NCI-H1417 (cell line): ENCODE measurements at places on chromosomes 3 and 15.
A peak's percentile ranks its signal among the peaks of the same experiment; 100 is the strongest.

- DNase-seq: no peak
Observed at GRCh38 chr3:73561494-73561893, 63.2 kb downstream of the PDZRN3 start.

- no peak for DNase-seq
Observed at GRCh38 chr3:52842424-52842823, 7.6 kb upstream of the MUSTN1 start.

- DNase-seq: peak; percentile 45
Observed at GRCh38 chr3:127970966-127971592, 56.0 kb downstream of the KBTBD12 start.

GRCh38 chr3:167723025-167723512 is 11.6 kb downstream of the PDCD10 start:
- no peak for DNase-seq

GRCh38 chr3:37904601-37905000 is 42.9 kb downstream of the CTDSPL start:
- DNase-seq: no peak

DNA sequence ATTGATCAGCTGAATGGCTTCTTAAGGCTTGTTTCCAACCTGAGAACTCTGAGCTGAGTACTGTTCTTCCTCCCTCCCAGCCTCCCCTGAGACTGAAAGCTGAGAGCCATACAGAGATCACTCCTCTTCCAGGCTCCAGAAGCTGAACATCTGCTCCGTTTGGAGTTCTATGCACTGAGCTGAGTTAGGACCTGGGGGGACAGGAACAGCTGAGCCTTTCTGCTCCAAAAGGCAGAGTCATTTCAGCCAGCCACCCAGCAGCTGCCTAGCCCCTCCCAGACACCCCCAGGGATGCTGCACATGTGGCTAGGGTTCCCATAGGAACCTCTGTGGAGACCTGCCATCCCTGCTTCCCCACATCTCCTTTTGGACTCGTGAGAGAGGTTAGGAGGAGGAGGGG is 64.2 kb upstream of the GLCE start:
- DNase-seq: peak; percentile 63

DNA sequence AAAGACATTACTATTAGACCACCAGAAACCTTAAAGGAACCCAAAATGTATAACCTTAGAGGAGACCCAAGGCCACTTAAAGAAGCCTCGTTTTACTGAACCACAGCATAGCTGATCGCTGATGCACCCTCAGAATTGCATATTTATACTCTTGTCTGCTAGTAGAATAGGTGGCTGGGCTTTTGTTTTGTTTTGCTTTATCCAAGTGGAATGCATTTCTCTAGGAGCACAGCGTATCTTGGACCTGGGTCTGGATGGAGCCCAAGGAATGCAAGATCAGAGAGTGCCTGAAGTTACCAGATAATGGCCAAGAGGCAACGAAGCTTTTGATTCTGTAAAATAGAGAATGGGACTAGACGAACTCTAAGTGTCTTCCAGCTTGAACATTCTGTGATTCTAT is 129.2 kb upstream of the COL8A1 start:
- no peak for DNase-seq

- no peak for DNase-seq
Observed at GRCh38 chr3:111781561-111782446, 77.3 kb upstream of the PHLDB2 start.

DNA sequence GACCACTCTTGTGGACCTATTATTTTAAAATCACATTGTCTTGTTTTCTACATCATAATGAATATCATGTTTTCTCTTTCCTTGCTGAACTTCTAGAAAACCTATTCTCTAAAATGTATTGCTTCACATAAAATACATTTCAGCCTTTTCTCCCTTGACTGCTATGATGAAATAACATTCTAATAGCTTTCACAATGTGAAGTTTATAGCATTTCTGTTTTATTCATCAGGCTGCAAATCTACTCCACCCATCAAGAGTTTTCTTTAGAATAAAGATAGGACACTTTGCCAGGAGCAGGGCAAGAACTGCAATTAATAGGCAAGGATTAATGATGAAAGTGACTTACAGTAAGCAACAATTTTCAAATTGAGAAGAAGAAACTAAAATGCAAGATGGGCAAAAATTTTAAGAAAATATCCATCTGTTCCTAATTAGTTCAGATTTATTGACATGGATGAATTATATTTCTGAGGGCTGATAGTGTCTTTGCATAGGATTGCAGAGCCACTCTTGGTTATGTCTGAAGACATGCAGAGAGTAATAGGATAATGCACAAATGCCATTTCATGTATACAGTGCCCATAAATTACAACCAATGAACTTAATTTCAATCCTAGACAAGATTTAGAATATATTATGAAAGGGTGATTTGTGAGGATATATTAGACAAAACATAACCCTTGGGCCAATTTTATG is 21.7 kb downstream of the LEKR1 start:
- DNase-seq: no peak

GRCh38 chr3:61538486-61538885 is 22.9 kb upstream of the PTPRG start:
- no peak for DNase-seq

DNA sequence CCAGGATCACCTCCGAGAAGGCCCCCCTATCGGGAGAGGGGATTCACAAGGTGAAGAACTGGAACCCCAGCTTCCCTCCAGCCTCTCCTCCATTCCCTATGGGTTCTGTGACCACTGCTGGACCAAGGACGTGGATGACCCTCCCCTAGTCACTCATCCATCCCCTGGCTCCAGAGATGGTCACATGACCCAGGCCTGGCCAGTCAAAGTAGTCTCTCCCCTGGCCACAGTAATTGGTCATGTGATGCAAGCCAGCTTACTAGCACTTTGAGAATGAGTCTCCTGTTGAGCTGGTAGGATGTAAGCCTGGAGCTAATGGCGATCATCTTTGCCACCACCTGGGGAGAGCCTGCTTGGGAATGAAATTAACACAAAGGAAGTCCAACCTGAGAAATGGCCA is 3.9 kb downstream of the CAMK1 start:
- DNase-seq: no peak

GRCh38 chr3:52072020-52072419 is 15.6 kb upstream of the DUSP7 start:
- DNase-seq: no peak

DNA sequence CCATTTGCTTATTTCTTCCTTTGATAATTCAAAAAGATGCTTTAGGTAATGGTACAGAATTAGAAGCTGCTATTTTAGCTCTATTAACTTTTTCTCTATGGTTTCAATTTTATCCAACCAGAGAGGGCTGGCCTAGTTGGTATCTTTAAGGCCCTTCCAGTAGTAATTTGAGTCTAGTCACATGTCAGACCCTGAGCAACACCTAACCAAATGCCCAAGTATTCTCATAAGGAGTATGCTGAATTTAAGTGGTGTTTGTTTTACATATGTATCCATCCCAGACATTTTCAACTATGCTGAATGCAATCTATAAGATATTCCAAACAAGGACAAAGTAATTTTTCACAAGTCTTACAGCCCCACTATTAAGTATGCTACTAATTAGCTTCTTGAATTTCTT is 9.6 kb downstream of the DNAJC19 start:
- no peak for DNase-seq

- DNase-seq: no peak
Observed at GRCh38 chr3:129736070-129736469, 129.6 kb upstream of the PLXND1 start.

- DNase-seq: no peak
Observed at GRCh38 chr3:156465194-156465593, 89.7 kb downstream of the SSR3 start.

DNA sequence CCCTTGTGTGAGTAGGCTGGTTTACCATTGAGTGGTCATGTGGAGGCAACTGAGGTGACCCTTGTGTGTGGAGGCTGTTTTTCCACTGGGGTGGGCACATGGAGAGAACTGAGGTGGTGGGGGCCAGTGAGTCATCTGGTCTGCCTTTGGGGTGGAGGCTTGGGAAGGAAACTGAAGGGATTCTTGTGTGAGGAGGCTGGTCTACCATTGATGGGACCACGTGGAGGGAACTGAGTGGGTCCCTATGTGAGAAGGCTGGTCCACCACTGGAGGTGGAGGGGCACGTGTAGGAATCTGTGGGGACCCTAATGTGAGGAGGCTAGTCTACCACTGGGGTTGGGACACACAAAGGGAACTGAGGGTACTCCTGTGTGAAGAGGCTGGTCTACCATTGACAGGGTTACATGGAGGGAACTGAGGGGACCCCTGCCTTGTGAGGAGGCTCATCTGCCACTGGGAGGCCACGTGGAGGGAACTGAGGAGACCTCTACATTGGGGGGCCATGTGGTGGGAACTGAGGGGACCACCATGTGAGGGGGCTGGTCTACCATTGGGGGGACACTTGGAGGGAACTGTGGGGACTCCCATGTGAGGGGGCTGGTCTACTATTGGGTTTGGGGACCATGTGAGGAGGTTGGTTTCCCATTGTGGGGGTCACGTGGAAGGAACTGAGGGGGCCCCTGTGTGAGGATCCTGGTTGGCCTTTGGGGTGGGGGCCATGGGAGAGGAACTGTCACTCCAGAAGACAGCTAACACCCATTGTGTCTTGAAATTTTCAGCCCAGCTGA is 164.5 kb downstream of the WNT7A start:
- DNase-seq: no peak
